Stimulated activated naive CD4-positive, alpha-beta T cell treated with Interleukin-2 at 50 U/mL for 16 hours (primary cell): ENCODE measurements at places on chromosomes 13 and 19.

GRCh38 chr13:103510007-103510535, 443.9 kb upstream of the SLC10A2 start:
- no peak for DNase-seq

DNA sequence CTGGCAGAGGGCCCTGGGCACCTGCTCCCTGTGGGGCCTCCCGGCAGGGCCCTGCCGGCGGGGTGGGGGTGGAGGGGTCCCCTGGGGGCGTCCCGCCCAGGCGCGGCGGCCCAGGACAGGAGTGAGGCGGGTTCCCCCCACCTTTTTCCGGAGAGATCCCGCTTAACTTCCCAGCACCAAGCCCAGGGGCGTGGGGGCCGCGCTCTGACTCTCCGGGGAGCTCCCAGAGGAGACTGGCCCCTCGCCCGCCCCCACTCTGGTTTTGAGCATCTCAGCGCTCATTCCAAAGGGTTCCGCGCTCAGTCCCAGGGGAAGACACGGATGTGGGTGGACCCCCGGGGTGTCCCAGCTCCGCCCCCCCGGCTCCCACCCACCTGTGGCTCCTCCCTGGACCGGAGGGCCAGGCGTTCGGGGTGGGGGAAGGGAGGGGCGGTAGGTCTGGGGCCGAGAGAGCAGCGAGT, 476 bp downstream of the C2CD4C start:
- no peak for DNase-seq

DNA sequence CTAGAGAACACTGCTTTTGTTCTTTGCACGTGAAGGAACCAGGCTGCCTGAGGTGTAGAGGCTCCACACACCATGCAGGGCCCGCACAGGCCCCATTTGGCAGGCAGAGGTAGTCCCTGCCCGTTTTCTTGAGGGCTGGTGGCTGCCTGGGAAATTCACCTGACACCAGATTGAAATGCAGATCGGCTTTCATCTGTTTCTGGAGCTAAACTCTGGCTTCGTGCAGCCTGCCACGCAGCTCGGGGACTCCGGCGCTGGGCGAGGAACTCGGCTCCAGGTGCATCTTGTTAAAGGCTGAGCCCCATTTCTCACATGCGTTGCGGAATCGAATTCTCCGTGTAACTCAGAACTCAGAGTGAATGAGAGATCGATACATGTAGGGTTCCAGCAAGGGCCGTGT, 37.7 kb downstream of the ATP11A start:
- no peak for DNase-seq

DNA sequence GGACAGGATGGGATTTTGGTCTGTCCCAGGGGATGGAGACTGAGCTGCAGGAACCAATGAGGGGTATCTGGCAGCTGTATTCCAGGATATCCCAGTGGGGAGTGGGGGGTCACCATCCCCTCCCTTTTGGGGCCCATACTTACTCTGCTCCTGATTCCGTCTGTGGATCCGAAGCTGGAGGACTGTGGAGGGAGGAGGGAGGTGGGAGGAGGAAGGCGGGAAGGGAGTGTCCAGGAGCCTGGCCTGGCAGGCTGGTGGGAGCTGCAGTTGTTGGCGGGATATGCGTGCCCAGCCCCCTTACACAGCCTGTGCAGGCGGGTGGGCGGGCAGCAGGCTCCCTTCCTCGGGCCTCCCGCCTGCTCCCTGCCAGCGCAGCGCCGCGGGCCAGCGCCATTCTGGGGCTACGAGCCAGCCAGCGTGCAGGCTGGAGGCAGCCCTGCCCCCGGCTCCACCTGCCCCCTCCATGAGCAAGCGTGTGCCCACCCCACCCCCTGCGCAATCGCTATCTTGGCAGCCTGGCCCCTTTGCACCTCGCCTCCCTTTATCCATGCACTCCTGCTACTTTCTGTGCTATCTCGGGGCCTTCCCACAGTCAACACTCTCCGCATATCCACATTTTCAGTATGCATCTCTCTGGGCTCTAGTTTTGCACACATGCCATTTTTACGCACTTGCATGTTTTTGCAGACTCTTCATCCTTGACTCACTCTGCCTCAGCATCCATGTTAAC, 2.8 kb downstream of the MAMSTR start:
- no peak for DNase-seq

DNA sequence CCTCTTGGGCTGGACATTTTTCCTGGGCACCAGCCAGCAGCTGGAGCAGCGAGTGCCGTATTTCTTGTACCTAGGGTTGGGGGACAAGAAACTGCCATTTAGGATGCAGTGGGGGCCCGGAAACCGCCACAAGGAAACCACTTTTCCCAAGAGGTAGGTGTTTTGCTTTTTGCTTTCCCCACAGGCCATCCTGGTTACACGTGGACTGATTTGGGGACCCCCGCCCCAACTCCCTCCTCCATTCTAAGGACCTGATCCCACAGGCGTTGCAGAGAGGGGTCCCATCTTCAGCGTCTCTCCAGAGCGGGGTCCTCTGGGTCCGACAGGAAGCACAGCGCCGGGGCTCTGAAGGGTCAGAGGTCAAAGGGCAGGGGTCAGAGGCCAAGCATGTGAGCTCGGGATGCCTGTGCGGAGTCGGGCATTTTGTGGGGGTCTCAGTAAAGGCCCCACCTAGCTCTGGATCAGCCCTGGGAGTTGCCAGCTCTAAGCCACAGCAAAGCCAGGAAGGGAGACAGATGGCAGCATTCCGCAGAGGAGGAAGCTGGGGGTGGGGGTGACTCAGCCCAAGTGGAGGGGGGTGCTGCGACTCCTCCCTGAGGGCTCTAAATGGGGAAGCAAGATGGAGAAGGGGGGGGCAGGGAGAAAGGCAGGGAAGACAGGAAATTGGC, 4.3 kb downstream of the ZGLP1 start:
- DNase-seq, result no peak

GRCh38 chr13:111946214-111946613, 120.7 kb upstream of the SOX1 start:
- no peak for DNase-seq

DNA sequence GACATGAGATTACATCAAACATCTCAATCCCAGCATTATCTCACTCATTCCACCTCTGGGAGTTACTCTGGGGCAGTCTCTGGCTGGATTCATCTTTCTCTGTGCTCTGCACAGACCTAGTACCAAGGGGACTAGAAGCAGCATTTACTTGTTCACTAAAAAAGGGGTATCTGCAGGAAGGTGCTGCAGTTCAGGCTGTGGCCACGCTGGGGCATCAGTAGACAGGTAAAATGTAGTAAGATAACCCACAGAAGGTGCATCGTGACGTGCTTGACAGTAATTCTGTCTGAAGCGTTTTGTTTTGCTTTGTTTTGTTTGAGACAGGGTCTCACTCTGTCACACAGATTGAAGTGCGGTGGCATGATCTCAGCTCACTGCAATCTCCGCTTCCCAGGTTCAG, 29.3 kb downstream of the ZNF564 start:
- no peak for DNase-seq

- no peak for DNase-seq
These were observed 242.4 kb upstream of the TMTC4 start for GRCh38 chr13:100917011-100917410.

DNA sequence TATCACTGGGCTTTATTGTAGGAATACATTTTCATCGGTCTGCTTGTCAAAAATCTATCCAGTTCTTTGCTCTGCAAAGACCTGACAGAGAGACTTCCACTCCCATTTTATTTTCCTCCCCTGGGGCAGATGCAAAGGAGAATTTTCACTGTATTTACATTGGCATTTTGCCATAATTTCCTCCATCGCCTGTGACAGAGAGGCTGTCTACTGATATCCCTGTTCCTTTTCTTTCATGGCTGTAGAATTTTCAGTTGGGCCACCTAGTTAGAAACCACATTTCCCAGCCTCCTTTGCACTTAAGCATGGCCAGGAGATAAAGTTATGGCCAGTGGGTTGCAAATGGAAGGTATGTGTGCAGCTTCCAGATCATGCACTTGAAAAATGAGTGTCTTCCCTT, 89.3 kb downstream of the NUFIP1 start:
- no peak for DNase-seq

- no peak for DNase-seq
These were observed 321.2 kb downstream of the IRS2 start for GRCh38 chr13:109465148-109465547.

DNA sequence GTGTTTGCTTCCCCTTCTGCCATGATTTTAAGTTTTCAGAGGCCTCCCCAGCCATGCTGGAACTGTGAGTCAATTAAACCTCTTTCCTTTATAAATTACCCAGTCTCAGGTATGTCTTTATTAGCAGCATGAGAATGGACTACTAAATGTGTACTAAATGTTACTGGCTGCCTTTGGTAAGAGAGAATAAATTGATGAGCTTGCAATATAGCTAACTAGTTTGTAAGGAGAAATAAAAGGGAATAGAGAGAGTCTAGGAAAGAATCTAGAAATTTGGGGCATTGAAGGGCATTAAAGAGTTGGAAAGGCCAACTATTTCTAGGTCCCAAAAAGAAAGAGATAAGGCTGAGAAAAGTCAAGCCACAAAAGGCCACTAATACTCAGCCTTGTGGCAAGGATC, 5.5 kb upstream of the SOHLH2 start:
- no peak for DNase-seq

DNA sequence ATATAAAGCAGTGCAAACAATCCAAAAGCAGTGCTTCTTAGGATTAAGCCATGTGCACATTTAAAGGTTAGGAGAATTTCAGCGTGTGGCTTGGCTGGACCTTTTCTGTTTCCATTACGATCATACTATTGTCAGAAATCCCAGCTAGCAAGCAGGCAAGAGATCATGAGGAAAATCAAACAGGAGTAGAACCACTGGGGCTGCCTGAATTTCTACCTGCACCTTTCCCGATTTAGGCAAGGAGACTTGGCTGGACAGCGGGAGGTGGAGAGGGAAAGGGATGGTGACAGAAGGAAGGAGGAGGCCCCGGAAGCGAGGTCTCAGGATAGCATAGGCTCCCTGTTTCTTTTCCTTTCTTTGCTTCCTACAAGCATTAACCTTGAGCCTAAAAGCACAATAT, 102.5 kb downstream of the FGF14 start:
- no peak for DNase-seq

GRCh38 chr19:11494634-11495285, 10.9 kb downstream of the ZNF653 start:
- DNase-seq, result no peak

DNA sequence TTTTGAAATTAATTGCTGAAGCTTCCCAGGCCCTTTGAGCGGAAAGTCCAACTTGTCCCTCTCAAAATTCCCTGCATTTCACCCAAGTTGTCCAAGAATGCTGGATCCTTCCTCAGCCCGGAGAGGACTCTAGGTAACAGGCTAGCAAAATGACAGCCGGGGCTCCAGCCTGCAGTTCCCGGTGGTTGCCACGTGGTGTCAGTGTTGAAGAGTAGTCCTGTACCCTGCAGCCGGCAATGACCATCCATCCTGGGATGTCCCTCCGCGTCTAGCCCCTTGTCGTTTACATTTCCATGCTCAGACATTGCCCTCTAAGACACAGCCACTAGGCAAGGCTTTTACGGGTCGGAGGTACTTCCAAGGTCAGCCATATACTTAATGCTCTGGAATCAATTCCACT, 31.4 kb upstream of the MTIF3 start:
- DNase-seq, result no peak

DNA sequence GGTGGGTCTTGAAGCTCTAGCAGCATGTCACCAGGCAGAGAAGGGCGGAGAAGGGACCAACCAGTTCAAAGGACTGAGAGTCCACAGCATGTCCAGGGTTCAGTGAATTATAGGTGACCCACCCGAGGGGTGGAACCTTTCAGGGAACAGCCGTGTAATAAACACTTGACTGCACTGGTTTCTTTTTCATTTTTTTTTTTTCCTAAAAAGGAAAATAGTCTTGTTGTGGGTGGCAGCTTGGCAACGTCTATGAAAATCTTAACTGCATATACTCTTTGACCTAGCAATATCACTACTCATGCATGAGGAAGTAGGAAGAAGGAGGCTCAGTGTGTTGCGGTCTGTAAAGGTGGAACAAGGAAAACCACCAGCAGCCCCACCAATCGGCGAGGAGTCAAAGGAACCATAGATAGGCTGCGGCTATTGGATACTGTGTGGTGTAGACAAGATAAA, 13.0 kb upstream of the MYH14 start:
- no peak for DNase-seq

- peak; percentile 73 for DNase-seq
These were observed 9.8 kb upstream of the GNA15 start for GRCh38 chr19:3125900-3126524.

DNA sequence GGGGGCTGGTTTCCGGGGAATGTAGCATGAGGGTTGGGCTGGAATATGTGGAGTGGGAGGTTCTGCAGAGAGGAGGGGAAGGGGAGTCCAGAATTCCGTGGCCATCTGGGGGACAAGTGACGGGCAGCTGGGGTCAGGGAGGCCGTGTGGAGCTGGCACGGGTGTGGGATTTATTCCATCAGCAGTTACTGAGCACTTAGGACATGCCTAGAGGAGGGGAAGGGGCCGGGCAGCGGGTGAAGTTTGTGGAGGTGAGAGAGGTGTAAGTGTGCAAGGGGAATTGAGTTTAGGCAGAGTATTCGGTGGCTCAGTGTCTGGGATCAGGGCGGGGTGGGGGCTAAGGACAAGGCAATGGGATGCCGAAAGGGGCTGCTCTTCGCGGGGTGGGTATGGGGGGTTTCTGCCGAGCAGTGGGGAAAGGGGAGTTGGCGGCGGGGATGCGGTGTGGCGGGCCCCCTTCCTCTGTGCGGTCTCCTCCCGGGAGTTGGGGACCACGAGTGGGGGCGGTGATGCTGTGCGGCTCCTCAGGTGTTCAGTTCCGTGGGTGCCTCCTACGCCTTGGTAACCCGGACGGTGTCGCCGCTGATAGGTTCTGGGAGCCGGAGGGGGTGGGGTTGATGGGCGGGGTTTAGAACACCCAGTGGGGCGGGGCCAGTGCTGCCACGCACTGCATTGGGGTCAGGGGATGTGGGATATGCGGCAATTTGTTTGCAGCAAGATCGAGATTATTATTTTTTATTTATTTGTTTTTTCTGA, 5.4 kb downstream of the CCDC61 start:
- peak; percentile 71 for DNase-seq

- DNase-seq, result no peak
These were observed 125.9 kb downstream of the COG6 start for GRCh38 chr13:39781381-39781780.

- DNase-seq, result no peak
These were observed 179.9 kb downstream of the IRS2 start for GRCh38 chr13:109606520-109606919.

DNA sequence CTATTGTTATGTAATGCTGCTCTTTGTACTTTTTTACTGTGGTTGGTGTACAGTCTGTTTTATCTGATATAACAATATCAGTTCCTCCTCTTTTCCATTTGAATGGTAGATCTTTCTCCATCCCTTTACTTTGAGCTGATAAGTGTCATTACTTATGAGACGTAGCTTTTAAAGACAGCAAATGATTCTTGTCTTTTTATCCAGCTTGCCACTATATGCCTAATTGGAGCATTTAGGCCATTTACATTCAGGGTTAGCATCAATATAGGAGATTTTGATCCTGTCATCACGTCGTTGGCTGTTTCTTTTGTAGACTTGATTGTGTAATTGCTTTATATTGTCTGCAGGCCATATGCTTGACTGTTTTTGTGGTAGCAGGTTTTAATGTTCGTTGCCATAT, 894.2 kb upstream of the ATXN8OS start:
- no peak for DNase-seq

DNA sequence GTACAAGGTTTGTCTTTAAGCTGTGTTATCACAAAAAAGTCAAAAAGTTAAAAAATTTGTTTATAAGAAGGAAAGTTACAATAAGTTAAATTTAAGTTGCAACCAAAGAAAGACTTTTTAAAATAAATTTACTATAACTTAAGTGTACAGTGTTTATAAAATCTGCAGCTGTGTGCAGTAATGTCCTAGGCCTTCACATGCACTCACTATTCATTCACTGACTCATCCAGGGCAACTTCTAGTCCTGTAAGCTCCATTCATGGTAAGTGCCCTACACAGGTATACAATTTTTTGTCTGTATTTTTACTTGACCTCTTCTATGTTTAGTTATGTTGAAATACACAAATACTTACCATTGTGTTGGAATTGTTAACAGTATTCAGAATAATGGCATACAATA, 667.9 kb upstream of the SLITRK5 start:
- no peak for DNase-seq
